ENCODE measurements at places on chromosomes 3 and 15.

DNA sequence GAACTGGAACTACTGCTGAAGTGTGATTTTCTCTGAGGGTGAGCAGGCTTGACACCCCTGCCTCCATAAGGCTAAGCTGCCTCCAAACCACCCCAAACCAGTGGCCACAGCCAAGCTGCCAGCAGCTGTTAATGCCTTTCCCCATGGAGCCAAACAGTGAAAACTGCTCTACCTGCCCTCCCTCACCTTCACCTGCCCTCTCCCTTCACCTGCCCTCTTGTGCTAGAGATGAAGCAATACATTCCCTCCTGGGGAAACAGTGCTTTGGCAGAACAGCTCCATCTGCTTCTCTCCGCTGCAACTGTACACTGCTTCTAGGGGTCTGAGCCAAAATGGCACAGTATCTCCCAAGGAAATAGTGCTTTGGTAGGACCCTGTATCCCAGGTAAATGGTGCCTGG is 374.1 kb downstream of the FHIT start:
- DNase-seq, result no peak

- no peak for DNase-seq
These were observed 87.8 kb upstream of the UBE2E2 start for GRCh38 chr3:23115171-23115877.

DNA sequence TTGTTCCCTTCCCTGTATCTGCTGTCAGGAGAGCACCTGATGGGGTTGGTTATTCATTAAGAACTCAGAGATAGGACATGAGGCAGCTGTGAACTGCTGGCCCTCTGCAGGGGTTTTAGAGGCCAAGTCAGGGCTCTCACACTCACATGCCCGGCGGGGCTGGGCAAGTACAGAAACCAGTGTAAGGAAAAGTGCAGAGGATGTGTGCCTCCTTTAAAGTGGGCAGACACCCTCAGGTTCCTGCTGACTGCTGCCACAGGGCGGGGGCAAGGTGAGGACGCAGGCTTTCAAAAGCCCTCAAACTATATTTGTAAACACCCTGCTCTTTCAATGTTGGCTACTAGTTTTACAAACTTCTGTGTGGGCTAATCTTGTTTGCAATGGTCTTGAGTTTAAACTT is 22.4 kb downstream of the CXCR6 start:
- no peak for DNase-seq

GRCh38 chr3:127669541-127670228 is 3.1 kb upstream of the ABTB1 start:
- no peak for DNase-seq

- DNase-seq, result no peak
These were observed 13.0 kb upstream of the MAPK6 start for GRCh38 chr15:52005748-52006701.

DNA sequence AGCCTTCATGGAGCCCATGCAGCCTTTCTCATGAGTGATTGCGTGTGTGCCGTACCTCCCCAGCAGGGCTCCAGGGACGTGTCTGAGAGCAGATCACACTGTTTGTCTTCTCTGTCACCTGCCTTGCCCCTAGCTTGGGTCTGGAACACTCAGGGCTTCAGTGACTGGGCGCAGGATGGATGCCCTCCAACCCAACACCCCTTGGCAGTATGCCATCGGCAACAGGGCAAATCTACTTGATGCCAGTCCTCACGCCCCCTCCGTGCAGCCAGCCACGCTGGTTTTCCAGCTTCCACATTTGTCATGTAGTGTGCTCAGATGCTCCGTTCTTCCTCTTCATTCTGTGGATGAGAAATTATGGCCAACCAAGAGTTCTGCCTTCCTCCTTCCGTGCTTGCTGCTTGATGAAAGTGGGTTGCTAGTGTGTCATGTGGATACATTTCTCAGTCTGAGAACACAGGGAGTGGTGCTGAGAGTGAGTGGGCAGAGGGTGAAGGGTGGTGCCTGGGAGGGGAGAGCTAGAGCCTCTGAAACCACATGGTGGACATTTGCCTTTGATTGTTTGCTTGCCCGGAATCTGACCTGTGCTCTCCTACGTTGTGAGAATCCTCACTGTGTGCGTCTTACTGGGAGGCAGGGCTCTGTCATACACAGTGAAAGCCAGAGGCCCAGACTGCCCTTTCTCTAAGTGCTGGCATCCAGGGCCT is 97.2 kb downstream of the FAM43A start:
- DNase-seq, result no peak

DNA sequence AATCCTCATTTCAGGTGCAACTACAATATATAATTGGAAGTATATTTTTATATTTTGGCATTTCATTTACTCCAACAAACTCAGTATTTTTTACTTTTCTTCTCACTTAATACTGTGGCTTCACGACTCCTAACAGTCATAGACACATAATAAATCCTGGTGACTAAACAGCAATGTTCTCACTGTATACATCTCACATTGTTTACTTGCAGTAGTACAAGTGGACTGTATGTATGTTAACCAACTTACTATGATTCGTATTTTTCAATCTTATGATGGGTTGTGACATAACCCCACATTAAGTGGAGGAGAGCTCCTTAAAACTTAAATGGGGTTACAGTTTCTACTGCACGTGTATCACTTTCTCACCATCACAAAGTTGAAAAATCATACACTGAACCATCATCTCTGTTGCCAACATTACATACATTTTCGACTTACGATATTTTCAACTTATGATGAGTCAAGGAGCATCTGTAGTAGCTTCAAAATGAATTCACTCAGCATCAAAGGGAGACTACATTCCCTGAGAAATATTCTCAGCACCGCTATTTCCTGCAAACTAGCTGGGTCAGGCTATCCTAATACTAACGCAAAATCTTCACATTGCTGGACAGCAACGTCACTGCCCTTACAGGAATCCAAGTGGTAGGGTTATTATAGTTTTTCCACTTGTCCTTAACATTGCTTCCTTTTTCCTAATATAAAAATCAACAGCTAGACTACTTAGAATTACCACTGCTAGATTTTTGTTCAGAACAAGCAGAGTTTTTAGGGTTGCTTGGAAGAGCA is 7.3 kb downstream of the ADAM10 start:
- no peak for DNase-seq

DNA sequence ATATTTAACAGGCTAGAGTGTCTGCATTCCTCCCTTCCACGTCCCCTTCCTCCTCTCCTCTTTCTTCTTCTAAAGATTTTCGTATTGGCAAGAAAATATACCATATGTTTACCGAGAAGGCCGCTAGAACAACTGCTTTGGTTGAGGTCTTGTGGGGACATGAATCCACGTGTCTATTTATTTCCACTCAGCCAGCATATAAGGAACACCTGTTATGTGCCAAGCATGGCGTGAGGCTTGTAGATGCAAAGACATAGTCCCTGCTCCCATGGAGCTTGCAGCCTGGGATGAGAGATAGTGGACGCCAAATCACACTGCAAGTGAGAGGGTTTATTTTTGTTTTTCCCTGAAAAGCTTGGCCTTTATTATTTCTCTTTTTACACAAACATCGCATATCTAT is 57.1 kb downstream of the SLC7A14 start:
- no peak for DNase-seq

- no peak for DNase-seq
These were observed 49.8 kb downstream of the DCLK3 start for GRCh38 chr3:36714343-36715086.

DNA sequence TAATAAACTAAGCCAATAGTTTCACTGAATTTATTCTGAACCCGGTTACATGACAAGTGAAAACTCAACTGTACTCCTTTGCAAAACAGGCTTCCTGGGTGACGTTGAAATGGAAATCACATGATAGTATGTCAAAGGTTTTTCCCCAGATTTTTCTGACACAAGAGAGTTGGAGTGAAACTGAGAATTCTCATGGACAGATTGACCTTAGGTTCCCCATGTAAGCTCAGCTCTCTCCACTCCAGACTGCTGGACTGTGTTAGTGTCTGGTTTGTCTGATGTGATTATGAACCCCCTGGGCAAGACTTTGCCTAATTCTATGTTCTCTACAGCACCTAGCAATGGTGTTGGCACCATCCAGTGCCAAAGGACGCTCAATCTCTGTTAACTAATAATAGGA is 219.7 kb upstream of the COL8A1 start:
- DNase-seq, result no peak

GRCh38 chr3:129260606-129261005 is 11.2 kb downstream of the COPG1 start:
- DNase-seq, result no peak

- DNase-seq, result no peak
These were observed 26.3 kb upstream of the AADAC start for GRCh38 chr3:151787626-151788025.

DNA sequence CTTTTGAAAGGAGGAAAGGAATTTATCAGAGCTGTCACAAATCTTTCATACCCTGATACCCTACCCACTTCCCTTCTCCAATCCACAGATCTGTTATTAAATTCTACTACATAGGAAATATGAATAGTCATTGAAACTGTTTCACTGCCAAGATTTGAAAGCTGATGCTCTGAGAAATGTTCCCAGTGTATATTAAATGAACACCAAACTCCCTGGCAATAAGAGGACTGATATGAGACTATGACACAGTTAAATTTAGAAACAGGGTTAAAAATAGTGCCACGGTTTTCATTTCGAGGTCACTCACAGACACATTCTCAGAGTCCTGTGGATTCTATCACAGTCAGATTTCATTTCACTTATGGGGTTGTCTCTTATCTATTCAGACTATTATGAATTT is 27.2 kb upstream of the GBE1 start:
- DNase-seq, result no peak

DNA sequence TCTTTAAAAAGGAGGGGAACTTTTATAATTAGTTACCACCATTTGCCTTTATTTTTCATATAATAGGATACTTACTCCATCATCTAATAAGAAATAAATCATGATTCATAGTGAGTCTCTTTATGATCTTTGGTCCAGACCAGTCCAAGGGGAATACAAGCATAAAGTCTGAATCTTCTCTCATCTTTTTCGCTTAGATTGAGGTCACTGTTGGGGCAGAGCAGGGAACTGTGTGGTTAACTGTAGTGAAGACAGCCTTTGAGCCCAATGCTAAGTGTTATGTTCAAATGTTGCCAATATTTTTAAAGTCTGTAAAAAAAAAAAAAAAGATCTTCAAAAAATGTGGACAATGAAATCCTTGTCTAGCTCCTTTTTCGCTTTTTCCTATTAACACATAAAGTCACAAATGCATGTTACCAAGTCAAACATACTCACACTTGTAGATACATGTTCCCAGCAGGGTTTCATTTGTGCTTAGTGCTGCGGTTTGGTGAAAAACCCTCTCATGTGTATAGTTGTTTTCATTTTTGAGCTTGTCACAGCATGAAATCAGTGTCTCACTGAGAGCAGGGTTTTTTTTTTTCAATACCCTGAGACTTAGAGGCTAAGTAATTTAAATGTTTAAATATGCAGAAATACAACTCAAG is 72.1 kb downstream of the EPHA3 start:
- no peak for DNase-seq

GRCh38 chr3:37237252-37237651 is 62.9 kb upstream of the LRRFIP2 start:
- DNase-seq, result no peak

GRCh38 chr3:43005981-43006380 is 26.9 kb downstream of the GASK1A start:
- DNase-seq, result no peak

DNA sequence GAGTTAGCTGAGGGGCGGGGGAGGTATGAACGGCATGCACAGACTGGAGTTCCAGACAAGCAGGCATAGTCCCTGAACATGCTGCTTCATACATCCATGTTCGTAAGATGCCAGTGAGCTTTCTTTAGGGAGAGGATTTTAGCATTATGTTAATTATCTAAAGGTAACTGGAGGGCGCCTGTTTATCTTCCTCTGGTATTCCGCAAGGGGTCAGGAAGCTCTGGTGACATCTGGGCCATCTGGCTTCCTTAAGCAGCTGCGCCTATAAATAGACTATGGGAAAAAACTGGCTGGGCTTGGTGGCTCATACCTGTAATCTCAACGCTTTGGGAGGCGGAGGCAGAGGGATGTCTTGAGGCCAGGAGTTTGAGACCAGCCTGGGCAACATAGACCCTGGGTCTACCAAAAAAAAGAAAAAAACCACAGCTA is 1.5 kb upstream of the FBXO22 start:
- DNase-seq, result no peak

DNA sequence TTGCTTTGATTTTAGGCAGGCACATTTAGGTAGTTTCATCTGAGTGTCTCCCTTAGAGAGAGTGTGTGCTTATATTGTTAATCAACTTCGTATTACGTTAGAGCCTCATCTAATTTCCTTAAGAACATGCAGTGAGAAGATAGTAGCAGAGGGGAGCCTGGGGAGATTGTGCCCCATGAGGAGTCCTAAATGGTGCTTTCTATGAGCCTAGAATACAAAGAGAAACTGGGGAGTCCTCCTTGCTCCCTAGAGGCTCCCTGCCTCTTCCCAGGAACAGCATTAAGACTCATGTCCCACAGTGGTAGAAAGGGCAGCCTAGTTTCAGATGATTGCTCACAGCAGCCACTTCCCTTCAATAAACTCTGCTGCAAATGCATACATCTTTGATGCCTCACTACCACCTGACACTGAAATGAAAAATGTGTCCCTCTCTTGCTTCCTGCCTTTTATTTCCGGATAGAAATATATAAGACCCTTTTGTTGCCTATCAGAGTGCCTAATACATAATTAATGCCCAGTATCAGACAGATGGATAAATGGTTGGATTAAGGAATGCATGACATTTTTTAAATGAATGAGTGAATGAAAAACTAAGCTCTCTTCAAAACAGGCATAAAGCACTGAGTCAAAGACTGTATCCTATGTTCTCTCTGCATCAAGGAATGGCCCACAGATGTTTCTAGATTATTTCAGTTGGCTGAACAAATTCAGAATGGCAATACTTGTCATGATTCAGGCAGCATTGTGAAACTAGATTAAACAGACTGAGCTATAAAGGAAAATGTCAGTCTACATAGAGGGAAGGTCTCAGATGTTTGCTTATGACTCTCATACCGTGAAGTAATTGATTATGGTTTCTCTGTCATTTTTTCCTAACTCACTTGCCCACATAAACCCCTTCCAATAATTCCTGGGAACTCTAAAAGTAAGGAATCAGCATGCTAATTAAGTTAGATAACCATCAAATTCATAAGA is 362.1 kb downstream of the LRRC3B start:
- no peak for DNase-seq

GRCh38 chr15:69357773-69358771 is 56.1 kb upstream of the KIF23 start:
- no peak for DNase-seq

DNA sequence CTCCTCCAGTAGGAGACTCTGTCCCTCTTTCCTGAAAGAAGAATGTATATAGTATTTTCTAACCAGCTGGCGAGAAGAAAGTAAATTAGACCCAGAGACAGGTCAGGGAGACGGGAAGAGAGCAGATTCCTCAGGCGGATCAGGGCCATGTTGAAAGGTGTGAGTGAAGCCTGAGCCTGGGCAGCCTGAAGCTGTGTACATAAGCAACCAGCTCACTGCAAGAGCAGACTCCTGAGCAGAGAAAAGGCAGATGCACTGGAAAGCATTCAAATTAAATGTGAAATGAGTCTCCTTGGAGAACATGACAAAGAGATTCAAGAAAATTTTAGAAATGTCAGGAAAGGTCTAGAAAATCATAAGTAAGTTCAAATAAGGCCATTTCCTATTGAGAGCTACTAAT is 165.8 kb downstream of the GOLIM4 start:
- DNase-seq, result no peak
